Calu3 (cell line): ENCODE measurements at places on chromosomes 3 and 15. TPM values are rescaled to one million over a fixed set of nuclear protein-coding genes. Genes with fewer than 3 reads are reported as not detected.

DNA sequence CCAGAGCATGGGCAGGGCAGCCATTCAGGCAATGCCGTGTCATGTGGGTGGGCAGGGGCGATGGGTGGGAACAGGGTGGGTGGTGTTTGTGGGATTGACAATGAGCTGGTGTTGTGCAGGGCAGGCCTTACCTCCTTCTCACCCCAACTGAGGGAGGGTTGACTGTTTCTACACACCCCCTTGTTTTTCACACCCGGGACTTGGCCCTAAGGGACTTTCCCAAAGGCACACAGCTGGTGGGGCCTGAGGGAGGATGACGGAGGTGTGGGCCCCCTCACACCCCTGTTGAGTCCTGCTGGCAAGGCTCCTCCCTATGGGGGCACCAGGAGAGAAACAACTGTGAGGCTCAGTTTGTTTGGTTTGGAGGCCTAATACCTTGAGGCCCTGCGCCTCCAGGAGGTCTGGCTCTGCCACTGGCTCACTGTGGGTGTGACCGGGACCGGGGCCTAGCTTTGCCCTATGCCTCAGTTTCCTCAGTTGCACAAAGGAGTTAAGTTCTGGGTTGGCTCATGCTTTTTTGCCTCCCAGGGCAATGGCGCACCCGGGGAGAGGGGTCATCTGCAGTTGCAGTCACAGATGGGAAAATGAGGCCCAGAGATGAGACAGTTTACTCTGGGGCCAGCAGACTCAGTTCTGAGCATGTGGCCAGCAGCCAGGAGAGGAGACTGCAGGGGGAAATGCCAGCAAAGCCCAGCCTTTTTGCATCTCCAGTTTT lies 5.1 kb upstream of the DNAH1 start:
- peaks cover 8% of the 10 kb centered on the region for H3K36me3 ChIP-seq
- no peak overlapping the region for H3K4me3 ChIP-seq
- DNase-seq, result no peak
- no peaks in the 10 kb centered on the region for H3K27me3 ChIP-seq
- H3K27ac ChIP-seq, result no peak overlapping the region

- DNase-seq, result no peak
- H3K36me3 ChIP-seq, result no peaks in the 10 kb centered on the region
- no peak overlapping the region for H3K4me3 ChIP-seq
- H3K27me3 ChIP-seq, result peaks cover 25% of the 10 kb centered on the region
Observed at GRCh38 chr15:90126022-90126421, 23.8 kb upstream of the IDH2 start.

GRCh38 chr15:100934166-100934565 lies 15.0 kb downstream of the LRRK1 start:
- no peak for DNase-seq
- H3K27me3 ChIP-seq, result no peaks in the 10 kb centered on the region
- peaks cover under 1% of the 10 kb centered on the region for H3K36me3 ChIP-seq
- no peak overlapping the region for H3K4me3 ChIP-seq
- H3K4me1 ChIP-seq, result peaks cover 19% of the 10 kb centered on the region
- H3K27ac ChIP-seq, result no peak overlapping the region

GRCh38 chr15:72284781-72285180 lies 12.4 kb upstream of the PARP6 start:
- no peaks in the 10 kb centered on the region for H3K4me1 ChIP-seq
- H3K4me3 ChIP-seq, result no peak overlapping the region
- no peak overlapping the region for H3K27ac ChIP-seq
- peaks cover 4% of the 10 kb centered on the region for H3K36me3 ChIP-seq
- H3K27me3 ChIP-seq, result no peaks in the 10 kb centered on the region

GRCh38 chr3:120070263-120070981 lies 23.8 kb downstream of the GSK3B start:
- no peak for DNase-seq
- no peak overlapping the region for H3K27ac ChIP-seq

GRCh38 chr3:50609071-50609762 lies 2.4 kb downstream of the CISH start:
- H3K4me1 ChIP-seq, result peaks cover 33% of the 10 kb centered on the region
- no peak for DNase-seq
- no peak overlapping the region for H3K4me3 ChIP-seq

- no peaks in the 10 kb centered on the region for H3K4me1 ChIP-seq
- H3K4me3 ChIP-seq, result no peak overlapping the region
- H3K36me3 ChIP-seq, result peaks cover 68% of the 10 kb centered on the region
Observed at GRCh38 chr3:196075013-196075412, 6.9 kb downstream of the TFRC start.

GRCh38 chr3:161770484-161771386 lies 274.1 kb downstream of the OTOL1 start:
- no peak overlapping the region for H3K4me3 ChIP-seq
- no peaks in the 10 kb centered on the region for H3K27me3 ChIP-seq
- no peaks in the 10 kb centered on the region for H3K4me1 ChIP-seq
- no peak for DNase-seq
- no peaks in the 10 kb centered on the region for H3K36me3 ChIP-seq

GRCh38 chr3:129107793-129108192 lies 13.8 kb downstream of the RAB43 start:
- H3K4me3 ChIP-seq, result no peak overlapping the region
- DNase-seq, result no peak
- peaks cover 12% of the 10 kb centered on the region for H3K36me3 ChIP-seq
- H3K27ac ChIP-seq, result no peak overlapping the region
- no peaks in the 10 kb centered on the region for H3K4me1 ChIP-seq
- H3K27me3 ChIP-seq, result no peaks in the 10 kb centered on the region

DNA sequence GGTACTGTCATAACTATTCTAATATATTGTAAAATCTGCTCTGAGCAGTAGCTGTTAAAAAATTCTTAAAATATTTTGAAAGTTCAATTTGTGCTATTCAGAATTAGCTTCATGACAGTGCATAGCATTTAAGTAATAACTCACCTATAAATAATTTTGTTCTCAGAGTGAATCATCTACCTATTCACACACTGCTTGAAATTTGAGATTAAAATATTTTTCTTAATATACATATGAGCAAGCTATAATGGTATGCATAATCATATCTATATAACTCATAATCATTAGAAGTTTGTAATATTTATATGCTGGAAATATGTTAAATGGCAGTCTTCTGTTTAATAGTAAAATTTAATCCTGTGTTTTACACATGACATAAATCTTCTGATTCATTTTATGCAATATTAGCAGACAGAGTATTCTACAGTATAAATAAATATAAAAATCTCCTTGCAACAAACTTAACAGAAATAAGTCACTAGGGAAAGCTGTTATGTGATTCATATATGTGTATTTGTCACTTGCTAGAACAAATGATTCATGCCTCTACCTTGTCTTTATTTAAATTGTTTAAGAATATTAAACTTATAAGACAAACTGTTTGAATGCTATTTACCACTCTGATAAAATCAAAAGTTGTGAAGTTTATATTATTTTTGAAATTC lies 710.8 kb downstream of the PLOD2 start:
- H3K27ac ChIP-seq, result peak overlapping the region; percentile 63
- H3K4me3 ChIP-seq, result no peak overlapping the region
- H3K27me3 ChIP-seq, result no peaks in the 10 kb centered on the region
- no peak for DNase-seq
- peaks cover 20% of the 10 kb centered on the region for H3K4me1 ChIP-seq
- no peaks in the 10 kb centered on the region for H3K36me3 ChIP-seq

GRCh38 chr3:127304121-127304744 lies 16.4 kb upstream of the PRR20G start:
- peak overlapping the region; percentile 75 for H3K4me3 ChIP-seq
- DNase-seq, result peak; percentile 98
- H3K36me3 ChIP-seq, result peaks cover 13% of the 10 kb centered on the region
- H3K27me3 ChIP-seq, result peaks cover 81% of the 10 kb centered on the region
- no peak overlapping the region for H3K27ac ChIP-seq

GRCh38 chr3:183662099-183662498 lies 26.7 kb downstream of the KLHL24 start:
- no peak overlapping the region for H3K27ac ChIP-seq
- DNase-seq, result no peak
- H3K4me1 ChIP-seq, result peaks cover 5% of the 10 kb centered on the region
- no peaks in the 10 kb centered on the region for H3K27me3 ChIP-seq
- peaks cover 11% of the 10 kb centered on the region for H3K36me3 ChIP-seq

DNA sequence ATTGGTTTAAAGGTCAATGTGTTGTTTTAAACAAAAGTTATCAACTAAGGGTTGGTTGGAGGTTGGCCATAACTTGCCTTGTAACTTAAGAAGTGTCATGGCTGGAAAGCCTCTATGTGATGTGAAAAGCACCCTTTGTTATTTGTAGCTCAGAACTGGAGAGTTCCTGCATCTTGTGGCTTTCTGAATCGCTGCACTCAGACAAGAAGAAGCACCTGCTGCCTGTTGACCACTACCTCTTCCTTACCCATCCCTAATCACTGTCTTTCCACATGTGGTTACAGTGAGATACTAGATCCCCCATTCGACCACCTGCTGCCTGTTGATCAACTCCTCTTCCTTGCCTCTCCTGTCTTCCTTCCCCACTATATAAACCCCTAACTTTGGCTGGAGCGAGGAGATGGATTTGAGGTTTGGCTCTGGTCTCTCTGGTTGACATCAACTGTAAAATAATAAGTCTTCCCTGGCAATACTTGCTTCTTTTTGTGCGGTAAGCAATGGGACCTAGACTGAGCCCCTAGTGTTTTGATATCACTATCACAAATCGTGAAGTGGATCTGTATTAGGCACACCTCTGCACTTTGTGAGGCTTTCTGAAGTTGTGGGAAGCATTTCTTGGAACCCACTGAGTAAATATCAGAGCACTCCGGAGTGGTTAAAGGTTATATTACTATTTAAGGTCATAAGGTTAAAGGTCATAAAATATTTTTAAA lies 13.8 kb downstream of the RPL39L start:
- H3K36me3 ChIP-seq, result no peaks in the 10 kb centered on the region
- no peaks in the 10 kb centered on the region for H3K4me1 ChIP-seq
- no peaks in the 10 kb centered on the region for H3K27me3 ChIP-seq
- H3K27ac ChIP-seq, result no peak overlapping the region
- DNase-seq, result no peak
- H3K4me3 ChIP-seq, result no peak overlapping the region

- H3K4me1 ChIP-seq, result peaks cover 32% of the 10 kb centered on the region
- peak; percentile 68 for DNase-seq
- peaks cover 18% of the 10 kb centered on the region for H3K36me3 ChIP-seq
Observed at GRCh38 chr15:100602823-100603393, 519 bp downstream of the ASB7 start.

DNA sequence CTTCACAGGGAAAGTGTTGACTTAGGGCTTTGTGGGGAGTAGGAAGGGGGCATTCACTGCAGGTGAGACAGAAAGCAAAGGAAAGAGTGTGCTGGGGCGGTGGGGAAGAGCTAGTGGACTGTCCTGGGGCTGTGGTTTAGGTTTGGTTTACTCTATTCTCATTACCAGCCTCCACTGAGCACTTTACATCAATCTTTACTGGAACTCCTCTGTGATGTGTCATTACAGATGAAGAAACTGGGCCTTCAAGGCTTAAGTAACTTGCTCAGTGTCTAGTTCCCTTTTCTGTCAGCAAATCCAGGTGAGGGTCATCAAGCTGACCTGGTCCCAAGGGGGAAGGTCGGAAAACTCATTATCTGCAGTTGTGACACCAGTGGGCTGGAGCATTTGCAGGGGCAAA lies 120.2 kb upstream of the PFN2 start:
- H3K27ac ChIP-seq, result no peak overlapping the region
- H3K4me1 ChIP-seq, result no peaks in the 10 kb centered on the region
- no peak overlapping the region for H3K4me3 ChIP-seq
- H3K27me3 ChIP-seq, result peaks cover 62% of the 10 kb centered on the region

DNA sequence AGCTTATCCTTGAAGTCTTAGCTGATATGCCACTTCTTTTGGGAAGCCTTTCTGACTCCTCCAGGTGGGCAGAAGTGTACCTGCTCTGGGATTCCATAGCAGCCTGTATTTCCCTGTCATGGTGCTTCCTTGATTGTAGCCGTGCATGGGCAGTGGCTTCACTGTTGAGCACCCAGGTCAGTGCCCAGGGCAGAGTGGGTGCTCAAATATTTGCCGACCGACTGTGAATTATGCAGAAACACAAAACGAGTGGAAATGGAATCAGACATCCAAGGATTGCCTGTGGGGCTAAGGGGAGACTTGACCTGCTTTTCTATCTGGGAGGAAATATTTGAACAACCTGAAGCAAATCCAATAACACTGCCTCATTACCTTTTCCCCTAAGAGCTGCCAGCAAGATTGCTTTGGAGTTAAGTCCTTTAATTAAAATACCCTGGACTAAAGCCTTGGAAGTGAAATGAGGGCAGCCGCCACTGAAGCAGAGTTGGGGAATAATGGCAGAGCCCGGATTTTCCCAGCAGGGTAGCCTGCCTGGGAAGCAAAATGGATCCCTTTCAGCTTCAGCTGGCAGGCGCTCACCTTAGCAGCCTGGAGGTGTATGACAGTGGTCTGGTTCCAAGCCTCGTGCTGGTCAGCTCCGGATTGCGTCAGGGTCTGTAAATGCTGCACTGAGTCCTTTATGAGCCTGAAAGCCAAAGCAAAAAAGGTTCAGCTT lies 14.9 kb downstream of the ACOX2 start:
- no peak overlapping the region for H3K4me3 ChIP-seq
- H3K36me3 ChIP-seq, result peaks cover 4% of the 10 kb centered on the region
- H3K4me1 ChIP-seq, result peaks cover 18% of the 10 kb centered on the region
- no peak for DNase-seq
- H3K27me3 ChIP-seq, result no peaks in the 10 kb centered on the region

- H3K36me3 ChIP-seq, result no peaks in the 10 kb centered on the region
- no peak overlapping the region for H3K27ac ChIP-seq
- no peak for DNase-seq
Observed at GRCh38 chr3:143081844-143082778, 37.5 kb upstream of the CHST2 start.

DNA sequence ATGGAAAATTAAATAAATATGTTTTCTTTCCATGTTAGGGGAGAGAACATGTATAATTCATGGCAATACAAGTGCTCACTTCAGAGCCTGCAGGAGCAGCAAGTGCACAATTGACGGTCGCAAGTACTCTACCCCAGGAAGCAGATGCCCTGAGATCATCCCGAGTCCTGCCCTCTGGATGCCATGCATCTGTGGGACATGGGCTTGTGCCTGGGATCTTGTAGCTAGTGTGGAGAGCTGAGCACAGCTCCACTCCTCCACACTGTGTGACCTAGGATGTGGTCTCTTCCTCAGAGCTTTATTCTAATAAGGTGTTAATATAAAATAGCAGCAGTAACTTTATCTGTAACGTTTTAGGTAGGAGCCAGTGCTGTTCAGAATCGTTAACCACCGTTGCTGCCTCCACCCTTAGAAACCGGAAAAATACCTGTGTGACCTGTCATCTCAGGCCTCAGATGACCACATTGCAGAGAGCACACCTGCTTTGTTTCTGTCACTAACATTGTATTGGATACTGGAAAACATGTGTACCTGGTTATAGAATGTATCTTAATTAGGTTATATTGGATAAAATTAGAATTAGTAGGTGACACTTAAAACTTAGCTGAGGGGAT lies 105.0 kb upstream of the GOLGA6L6 start:
- H3K4me1 ChIP-seq, result no peaks in the 10 kb centered on the region
- H3K36me3 ChIP-seq, result no peaks in the 10 kb centered on the region
- no peak overlapping the region for H3K4me3 ChIP-seq
- H3K27ac ChIP-seq, result no peak overlapping the region

GRCh38 chr15:23671481-23671880 lies 15.6 kb downstream of the NDN start:
- no peak for DNase-seq
- no peaks in the 10 kb centered on the region for H3K27me3 ChIP-seq
- no peaks in the 10 kb centered on the region for H3K36me3 ChIP-seq
- H3K4me1 ChIP-seq, result no peaks in the 10 kb centered on the region
- H3K27ac ChIP-seq, result no peak overlapping the region

Gene BTD
- total RNA-seq, result 7.7 and 9.4 TPM in 2 replicates

Gene CAND2
- total RNA-seq, result not detected in 2 replicates

Gene EIF1B
- 37.2 and 41.3 TPM in 2 replicates for total RNA-seq

Gene DUOXA2
- total RNA-seq, result 0.34 TPM in 1 of 2 replicates, not detected in the other

Gene MORC1
- not detected in 2 replicates for total RNA-seq

Gene ZBTB20
- 24.1 and 28.3 TPM in 2 replicates for total RNA-seq

Gene TXNRD3
- 15.7 and 17.0 TPM in 2 replicates for total RNA-seq

Gene GXYLT2
- 0.32 and 0.52 TPM in 2 replicates for total RNA-seq

Gene SENP8
- total RNA-seq, result 3.6 and 4.4 TPM in 2 replicates

Gene FILIP1L
- 2.4 and 5.2 TPM in 2 replicates for total RNA-seq

Gene DZIP1L
- total RNA-seq, result 16.5 and 21.2 TPM in 2 replicates

Gene ANKUB1
- not detected in 2 replicates for total RNA-seq

Gene EFCAB12
- total RNA-seq, result 0.42 and 0.54 TPM in 2 replicates
